ENCODE measurements at places on chromosomes 3 and 15. TPM values are rescaled to one million over a fixed set of nuclear protein-coding genes. Genes with fewer than 3 reads are reported as not detected.
A peak's percentile ranks its signal among the peaks of the same experiment; 100 is the strongest.

The CX3CR1 gene
- total RNA-seq = 0.33 TPM

The STAB1 gene
- 11.3 TPM for total RNA-seq

The RETNLB gene
- total RNA-seq = not detected

The OCA2 gene
- total RNA-seq = not detected

The GNB4 gene
- 0.96 TPM for total RNA-seq

The ZNF662 gene
- total RNA-seq = 2.1 TPM

DNA sequence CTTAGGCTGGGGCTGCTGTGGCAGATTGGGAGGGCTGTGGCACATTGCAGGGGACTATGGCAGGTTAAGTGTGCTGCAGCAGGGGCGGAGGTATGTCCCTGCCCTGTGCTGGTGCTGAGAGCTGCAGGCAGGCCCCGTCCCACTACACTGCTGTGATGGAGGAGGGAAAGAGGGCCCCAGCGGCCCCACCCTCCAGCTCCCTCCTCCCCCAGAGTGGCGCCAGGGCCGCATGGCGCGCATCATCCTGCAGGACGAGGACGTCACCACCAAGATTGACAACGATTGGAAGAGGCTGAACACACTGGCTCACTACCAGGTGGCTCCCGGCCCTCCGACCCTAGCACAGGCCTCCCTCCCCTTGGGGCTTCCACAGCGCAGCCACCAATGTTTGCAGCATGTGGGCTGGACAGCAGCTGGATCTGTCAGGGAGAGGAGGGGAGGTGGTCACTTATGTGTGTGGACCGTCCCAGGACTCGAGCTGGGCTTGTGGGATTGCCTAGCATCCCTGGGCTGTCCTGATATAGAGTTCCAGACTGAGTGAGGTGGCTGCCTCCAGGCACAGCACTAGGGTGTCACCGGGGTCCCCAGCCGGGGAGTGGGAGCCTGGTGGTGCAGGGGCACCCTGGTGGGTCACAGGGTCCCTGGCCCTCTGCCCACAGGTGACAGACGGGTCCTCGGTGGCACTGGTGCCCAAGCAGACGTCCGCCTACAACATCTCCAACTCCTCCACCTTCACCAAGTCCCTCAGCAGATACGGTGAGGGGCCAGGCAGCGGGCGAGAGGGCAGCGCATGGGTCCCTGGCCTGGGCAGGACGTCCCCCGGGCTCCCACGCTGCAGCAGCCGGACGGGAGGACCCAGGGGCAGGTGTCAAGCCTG, 46.1 kb downstream of the PLXNA1 start:
- no peak for DNase-seq

DNA sequence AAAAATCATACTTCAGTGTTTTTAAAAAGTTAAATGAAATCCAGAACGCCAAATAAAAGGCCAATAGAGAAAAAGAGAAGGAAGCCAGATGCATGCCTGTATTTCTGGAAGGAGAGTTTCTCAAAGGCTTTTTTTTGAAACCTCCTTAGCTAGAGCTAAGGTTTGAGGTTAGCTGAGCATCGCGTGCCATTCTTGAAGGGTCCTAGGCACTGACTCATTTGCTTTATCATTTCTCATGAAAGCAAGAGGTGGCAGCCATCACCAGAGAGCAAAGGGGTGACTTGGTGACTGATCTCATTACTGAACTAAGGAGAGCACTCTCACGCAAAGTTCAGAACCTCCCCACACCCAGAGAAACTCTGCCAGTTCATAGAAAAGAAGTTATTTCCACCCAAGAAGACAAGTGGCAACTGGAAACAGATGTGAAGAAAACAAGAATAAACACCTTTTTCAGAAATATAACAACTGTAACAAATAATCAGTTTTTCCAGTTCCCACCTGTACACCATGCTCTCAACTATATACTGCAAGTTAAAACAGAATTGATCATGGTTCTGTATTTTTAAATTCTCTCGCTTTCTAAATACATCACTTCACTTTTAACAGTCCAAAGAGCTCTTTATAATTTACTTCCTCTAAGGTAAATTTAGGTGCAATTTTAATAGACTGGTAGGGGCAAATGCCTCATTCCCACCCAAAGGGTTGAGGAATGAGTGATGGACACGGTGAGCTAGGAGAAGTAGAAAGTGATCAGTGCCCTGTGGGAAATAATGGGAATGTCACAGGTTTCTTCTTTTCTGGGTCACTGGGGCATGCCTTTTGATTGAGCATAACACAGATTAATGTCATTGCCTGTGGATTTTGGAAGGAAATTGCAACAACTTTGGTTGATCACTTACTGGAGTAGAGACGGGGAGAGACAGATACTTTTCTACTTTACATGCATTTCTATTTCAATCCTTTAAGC, 24.7 kb downstream of the GPR15 start:
- peak; percentile 90 for DNase-seq

DNA sequence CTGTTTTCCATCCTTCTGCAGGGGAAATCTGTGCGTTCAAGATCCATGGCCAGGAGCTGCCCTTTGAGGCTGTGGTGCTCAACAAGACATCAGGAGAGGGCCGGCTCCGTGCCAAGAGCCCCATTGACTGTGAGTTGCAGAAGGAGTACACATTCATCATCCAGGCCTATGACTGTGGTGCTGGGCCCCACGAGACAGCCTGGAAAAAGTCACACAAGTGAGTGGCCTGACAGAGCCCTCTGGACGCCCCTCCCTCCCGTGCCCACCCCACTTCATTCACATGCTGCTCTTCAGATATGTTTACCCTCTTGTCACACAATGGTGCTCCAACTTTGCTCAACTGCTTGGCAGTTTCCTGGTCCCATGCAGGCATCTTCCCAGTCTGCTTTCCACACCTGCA, 274.3 kb upstream of the TRIM42 start:
- no peak for DNase-seq

DNA sequence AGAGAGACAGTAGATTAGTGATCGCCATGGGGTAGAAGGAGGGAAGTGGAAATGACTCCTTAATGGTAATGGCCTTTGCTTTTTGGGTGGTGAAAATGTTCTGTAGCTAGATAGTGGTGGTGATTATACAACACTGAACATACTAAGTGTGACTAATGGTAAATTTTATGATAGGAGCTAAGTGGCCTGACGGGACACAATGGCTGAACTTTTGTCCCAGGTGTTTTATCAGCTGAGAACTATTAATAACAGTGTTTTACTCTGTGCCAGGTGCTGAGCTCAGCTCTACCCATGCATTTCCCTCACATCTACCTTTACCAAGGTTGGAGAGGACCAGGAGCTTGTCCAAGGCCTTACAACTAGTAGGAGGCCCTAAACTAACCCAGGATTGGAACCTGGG, 66.8 kb downstream of the TRIM71 start:
- DNase-seq = no peak

- peak; percentile 35 for DNase-seq
Observed at GRCh38 chr15:82810061-82810889, 847 bp downstream of the WHAMM start.

DNA sequence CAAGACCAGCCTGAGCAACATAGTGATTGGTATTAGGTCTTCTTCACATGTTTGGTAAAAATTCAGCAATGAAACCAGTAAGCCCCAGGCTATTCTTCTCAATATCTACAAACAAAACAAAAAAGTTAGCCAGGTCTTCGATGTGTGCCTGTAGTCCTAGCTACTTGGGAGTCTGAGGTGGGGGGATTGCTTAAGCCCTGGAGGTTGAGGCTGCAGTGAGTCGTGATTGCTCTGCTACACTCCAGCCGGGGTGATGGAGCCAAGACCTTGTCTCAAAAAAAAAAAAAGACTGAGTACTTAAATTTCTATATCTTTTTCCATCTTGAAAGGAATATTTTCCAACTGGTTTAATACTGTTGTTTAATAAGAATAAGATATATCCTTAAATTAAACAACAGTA, 106.8 kb downstream of the MBNL1 start:
- no peak for DNase-seq
